ENCODE measurements at places on chromosomes 13 and 19. TPM values are rescaled to one million over a fixed set of nuclear protein-coding genes. Genes with fewer than 3 reads are reported as not detected.

DNA sequence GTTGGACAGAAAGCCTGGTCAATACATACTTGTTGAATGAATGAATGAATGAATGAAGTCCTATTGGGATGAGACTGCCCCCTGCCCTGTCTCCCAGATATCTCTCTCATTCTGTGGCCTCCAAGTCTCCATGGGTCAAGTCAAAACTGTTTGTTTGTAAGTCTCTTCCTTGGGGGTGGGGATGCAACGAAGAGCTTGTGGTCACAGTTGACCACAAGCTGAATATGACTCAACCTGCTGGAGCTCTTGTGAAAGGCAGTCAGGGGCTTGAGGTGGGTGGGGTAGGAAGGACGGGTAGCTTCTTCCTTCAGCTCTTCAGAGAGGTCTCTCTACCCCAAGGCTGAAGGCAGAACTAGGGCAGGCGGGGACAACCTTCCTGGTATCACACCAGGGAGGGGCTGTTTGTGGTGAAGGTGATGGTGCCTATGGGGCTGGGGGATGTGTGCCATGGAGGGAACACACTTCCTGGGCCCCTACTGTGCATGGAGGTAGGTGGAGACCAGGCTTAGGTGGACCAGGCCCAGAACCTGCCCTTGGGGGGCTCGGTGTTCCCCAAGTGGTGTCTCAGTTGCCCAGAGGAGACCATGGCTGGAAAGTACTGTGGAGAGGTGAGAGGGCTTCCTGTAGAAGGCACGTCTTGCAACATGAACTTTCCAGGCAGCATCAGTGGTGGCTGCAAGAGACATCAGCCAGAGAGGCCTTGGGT is 8.0 kb downstream of the MYO1F start:
- no peak for DNase-seq
- no peak overlapping the region for H3K27ac ChIP-seq
- H3K36me3 ChIP-seq: no peaks in the 10 kb centered on the region
- H3K4me1 ChIP-seq: no peaks in the 10 kb centered on the region

DNA sequence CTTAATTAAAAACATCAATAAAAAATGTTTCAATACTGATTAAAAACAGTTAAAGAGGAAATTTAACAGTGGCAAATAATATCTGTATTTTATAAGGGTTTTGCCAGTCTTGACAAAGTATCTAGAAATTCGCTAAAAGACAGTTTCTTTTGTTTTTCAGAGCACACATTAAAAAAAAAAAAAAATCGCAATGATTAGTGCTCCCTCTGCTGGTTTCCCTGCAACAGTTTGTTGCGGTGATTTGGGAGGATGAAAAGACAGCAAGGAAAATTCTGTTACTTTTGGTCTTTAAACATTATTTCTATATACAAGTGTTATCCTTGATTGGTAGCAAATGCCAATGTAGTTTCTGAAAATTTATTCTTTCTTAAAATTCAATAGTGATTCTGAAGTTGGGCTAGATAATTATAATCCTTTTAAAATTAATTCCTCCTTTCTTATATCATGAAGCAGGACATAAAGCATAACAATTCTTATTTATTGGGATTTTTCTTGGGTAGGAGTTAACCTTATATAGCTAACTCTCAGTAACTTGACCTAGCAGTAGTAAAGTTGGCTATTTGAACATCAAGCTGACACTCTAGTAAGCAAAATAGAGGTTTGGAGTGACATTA is 23.1 kb upstream of the SPRY2 start:
- H3K4me1 ChIP-seq: no peaks in the 10 kb centered on the region
- no peak for DNase-seq
- H3K36me3 ChIP-seq: no peaks in the 10 kb centered on the region
- no peaks in the 10 kb centered on the region for H3K27me3 ChIP-seq

CBLC gene
- not detected for total RNA-seq

RYR1 gene
- 6.7 TPM for total RNA-seq

GRCh38 chr13:88601949-88602348 is 930.8 kb downstream of the SLITRK5 start:
- no peak overlapping the region for H3K4me3 ChIP-seq
- H3K36me3 ChIP-seq: no peaks in the 10 kb centered on the region
- no peaks in the 10 kb centered on the region for H3K27me3 ChIP-seq
- no peak overlapping the region for H3K27ac ChIP-seq

ACER1 gene
- total RNA-seq: not detected

PTGER1 gene
- total RNA-seq: not detected

YJEFN3 gene
- 2.0 TPM for total RNA-seq

CPB2 gene
- total RNA-seq: not detected

GRCh38 chr13:60261432-60262351 is 98.0 kb upstream of the DIAPH3 start:
- H3K4me3 ChIP-seq: no peak overlapping the region
- H3K36me3 ChIP-seq: no peaks in the 10 kb centered on the region
- no peaks in the 10 kb centered on the region for H3K27me3 ChIP-seq
- H3K27ac ChIP-seq: no peak overlapping the region

NUFIP1 gene
- total RNA-seq: 3.3 TPM

PSG2 gene
- not detected for total RNA-seq

DNA sequence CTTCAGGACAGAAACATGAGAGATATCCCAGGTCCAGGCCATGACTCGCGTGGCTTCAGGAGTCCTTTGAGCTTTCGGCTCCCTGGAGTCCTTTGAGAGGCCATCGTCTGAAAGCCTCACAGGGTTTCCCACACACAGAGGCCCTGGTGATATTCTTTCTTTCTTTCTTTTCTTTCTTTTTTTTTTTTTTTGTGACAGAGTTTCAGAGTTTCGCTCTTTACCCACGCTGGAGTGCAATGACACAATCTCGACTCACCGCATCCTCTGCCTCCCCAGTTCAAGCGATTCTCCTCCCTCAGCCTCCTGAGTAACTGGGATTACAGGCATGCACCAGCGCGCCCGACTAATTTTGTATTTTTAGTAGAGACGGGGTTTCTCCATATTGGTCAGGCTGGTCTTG is 5.5 kb downstream of the SIN3B start:
- no peak overlapping the region for H3K4me3 ChIP-seq
- H3K36me3 ChIP-seq: no peaks in the 10 kb centered on the region
- H3K27ac ChIP-seq: no peak overlapping the region

SERTM1 gene
- not detected for total RNA-seq

NCR1 gene
- total RNA-seq: not detected

DNA sequence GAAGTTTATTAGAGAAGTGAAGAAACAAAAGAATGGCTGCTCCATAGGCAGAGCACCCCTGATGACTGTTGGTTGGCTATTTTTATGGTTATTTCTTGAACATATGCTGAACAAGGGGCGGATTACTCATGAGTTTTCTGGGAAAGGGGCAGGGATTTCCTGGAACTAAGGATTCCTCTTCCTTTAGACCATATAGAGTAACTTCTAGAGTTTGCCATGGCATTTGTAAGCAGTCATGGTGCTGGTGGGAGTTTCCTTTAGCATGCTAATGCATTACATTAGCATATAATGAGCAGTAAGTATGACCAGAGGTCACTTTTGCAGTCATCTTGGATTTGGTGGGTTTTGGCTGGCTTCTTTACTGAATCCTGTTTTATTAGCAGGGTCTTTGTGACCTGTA is 38.7 kb upstream of the PCDH8 start:
- no peak overlapping the region for H3K4me3 ChIP-seq
- no peaks in the 10 kb centered on the region for H3K4me1 ChIP-seq
- H3K27me3 ChIP-seq: no peaks in the 10 kb centered on the region
- H3K27ac ChIP-seq: no peak overlapping the region

PCDH9 gene
- 3.7 TPM for total RNA-seq

- no peaks in the 10 kb centered on the region for H3K27me3 ChIP-seq
- H3K27ac ChIP-seq: no peak overlapping the region
- no peak overlapping the region for H3K4me3 ChIP-seq
- no peaks in the 10 kb centered on the region for H3K4me1 ChIP-seq
- no peak for DNase-seq
Observed at GRCh38 chr19:11063434-11063833, 25.8 kb upstream of the LDLR start.

GRCh38 chr13:46885018-46885417 is 11.8 kb downstream of the HTR2A start:
- no peak overlapping the region for H3K27ac ChIP-seq
- no peaks in the 10 kb centered on the region for H3K27me3 ChIP-seq
- DNase-seq: no peak

LGI4 gene
- total RNA-seq: 37.8 TPM

COL4A2 gene
- 107 TPM for total RNA-seq

JUNB gene
- 581 TPM for total RNA-seq

PRR19 gene
- total RNA-seq: 2.6 TPM

LILRB5 gene
- total RNA-seq: 46.4 TPM

DNA sequence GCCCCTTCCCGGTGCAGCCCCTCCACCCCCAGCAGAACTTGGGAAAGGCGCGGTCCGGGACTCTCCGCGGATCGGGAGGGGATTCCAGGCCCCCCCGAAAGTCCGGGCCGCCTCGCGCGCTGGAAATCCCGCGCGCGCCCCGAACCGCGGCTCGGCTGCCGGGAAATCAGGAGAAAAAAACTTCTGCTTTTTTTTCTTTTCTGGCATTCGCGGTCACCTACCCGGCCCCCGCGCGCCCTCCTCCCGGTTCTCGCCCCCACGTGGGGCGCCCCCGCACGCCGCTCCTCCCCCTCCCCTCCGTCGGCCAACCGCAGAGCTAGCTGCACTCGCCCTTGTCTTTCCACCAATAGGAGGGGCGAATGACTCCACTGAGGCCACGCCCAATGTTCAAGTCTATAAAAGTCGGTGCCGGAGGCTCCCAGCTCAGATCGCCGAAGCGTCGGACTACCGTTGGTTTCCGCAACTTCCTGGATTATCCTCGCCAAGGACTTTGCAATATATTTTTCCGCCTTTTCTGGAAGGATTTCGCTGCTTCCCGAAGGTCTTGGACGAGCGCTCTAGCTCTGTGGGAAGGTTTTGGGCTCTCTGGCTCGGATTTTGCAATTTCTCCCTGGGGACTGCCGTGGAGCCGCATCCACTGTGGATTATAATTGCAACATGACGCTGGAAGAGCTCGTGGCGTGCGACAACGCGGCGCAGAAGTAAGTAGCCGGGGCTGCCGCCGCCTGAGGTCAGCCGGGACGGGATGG is at the start of gene GADD45B:
TSS of gene GADD45B (plus strand) at position 426 of the 749 bp plus-strand sequence. CDS start at position 658, 232 bp downstream.
- H3K27ac ChIP-seq: peak within 1 kb of the TSS; percentile 93
- H3K4me3 ChIP-seq: peak within 1 kb of the TSS; percentile 71
- peaks cover 11% of the 10 kb centered on the region for H3K4me1 ChIP-seq
- peak; percentile 99 for DNase-seq
- H3K27me3 ChIP-seq: no peaks in the 10 kb centered on the region

GRCh38 chr13:111380431-111380830 is 60.0 kb downstream of the TEX29 start:
- no peak overlapping the region for H3K4me3 ChIP-seq
- no peak overlapping the region for H3K27ac ChIP-seq
- H3K27me3 ChIP-seq: no peaks in the 10 kb centered on the region
- H3K4me1 ChIP-seq: no peaks in the 10 kb centered on the region

- no peak overlapping the region for H3K4me3 ChIP-seq
- H3K27me3 ChIP-seq: no peaks in the 10 kb centered on the region
- no peak for DNase-seq
- no peak overlapping the region for H3K27ac ChIP-seq
Observed at GRCh38 chr19:29988351-29988750, 46.3 kb downstream of the URI1 start.

DNA sequence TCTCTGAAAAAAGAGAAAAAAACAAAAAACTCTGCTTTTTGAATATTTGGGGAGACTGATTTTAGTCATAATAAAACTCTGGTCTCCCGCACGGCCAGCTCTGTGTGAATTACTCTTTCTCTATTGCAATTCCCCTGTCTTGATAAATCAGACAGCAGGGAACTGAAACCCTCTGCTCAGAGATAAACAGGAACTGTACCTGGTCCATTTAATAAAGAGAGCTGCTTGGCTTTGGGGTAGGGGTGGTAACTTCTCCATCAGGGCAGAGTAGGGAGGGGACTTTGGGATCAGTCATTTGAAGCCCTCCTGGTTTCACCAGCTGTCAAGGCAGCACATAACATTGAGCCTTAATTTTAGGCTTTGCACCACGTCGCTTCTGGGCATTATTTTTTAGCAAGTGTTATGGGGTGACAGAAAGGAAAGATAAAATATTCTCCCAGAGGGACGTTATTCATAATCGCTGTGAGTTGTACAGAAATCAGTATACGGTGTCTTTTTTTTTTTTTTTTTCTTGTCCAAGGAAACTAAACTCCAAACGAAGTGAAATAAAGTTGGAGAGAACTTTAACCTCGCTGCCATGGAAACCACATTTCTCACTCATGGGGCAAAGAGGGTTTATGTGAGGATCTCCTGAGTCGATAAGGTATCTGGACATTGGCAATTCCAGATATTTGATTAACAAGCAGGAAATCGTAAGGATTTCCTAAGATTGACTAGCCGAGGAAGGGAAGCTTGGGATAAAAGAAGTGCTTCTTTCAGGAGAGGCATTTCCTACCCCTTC is 99.0 kb upstream of the MRI1 start:
- H3K4me3 ChIP-seq: no peak overlapping the region
- H3K4me1 ChIP-seq: no peaks in the 10 kb centered on the region
- no peaks in the 10 kb centered on the region for H3K27me3 ChIP-seq
- DNase-seq: no peak
- H3K36me3 ChIP-seq: no peaks in the 10 kb centered on the region
- H3K27ac ChIP-seq: no peak overlapping the region

DNA sequence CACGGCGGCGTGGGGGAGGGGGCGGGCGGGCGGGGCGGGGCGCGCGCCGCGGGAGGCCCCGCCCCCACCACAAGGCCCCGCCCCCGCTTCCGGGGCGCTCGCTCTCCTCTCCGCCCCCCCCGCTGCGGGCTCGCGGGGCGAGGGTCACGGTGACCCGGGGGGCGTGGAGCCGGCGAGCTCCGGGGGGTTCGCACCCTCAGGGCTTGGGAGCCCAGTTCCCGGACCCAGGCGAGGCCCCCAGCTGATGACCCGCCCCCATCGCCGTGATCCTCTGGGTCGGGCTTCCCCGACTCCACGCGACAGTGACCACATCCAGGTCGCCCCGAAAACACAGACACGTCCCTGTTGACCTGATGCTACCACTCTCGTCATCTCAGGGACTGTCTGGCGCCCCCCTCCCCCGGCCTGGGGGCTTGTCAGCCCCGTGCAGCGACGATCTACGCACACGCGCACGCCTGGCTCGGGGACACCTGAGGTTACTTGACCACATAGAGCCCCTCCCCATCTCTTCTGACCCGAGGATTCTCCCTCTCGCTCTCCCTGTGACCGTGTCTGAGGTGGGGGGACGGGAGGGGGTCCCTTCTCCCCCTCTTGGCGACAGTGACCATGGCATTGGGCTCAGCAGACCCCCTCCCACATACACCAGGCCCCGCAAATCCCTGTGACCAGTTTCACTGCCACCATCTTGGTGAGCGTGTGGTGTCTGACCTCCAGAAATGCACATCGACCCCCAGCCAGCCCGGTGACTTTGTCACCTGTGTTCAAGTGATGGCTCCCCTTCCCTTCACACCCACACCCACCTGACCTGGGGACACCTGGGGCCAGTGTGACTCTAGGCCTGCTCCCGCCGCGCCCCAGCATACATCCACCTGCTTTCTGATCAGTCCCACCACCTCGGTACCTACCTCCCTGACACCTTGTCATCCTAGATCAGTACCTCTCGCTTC is 670 bp downstream of the MAP2K7 start:
- H3K36me3 ChIP-seq: no peaks in the 10 kb centered on the region
- DNase-seq: peak; percentile 58
- peak overlapping the region; percentile 85 for H3K4me3 ChIP-seq
- H3K4me1 ChIP-seq: peaks cover 18% of the 10 kb centered on the region
- H3K27me3 ChIP-seq: no peaks in the 10 kb centered on the region

GPC6 gene
- total RNA-seq: 4.9 TPM

GRCh38 chr13:94312511-94313216 is 166.8 kb downstream of the DCT start:
- no peak for DNase-seq
- H3K4me3 ChIP-seq: no peak overlapping the region
- no peaks in the 10 kb centered on the region for H3K36me3 ChIP-seq
- H3K27me3 ChIP-seq: no peaks in the 10 kb centered on the region
- no peak overlapping the region for H3K27ac ChIP-seq
- H3K4me1 ChIP-seq: no peaks in the 10 kb centered on the region

- H3K27me3 ChIP-seq: no peaks in the 10 kb centered on the region
- H3K4me3 ChIP-seq: no peak overlapping the region
- H3K4me1 ChIP-seq: no peaks in the 10 kb centered on the region
- H3K27ac ChIP-seq: no peak overlapping the region
Observed at GRCh38 chr13:49784886-49785570, 7.5 kb downstream of the KPNA3 start.
